ENCODE measurements at places on chromosomes 6 and 20. TPM values are rescaled to one million over a fixed set of nuclear protein-coding genes. Genes with fewer than 3 reads are reported as not detected.

The BEND6 gene
- 0.27 TPM for total RNA-seq

The CPNE5 gene
- total RNA-seq = 0.23 TPM

The PRR18 gene
- total RNA-seq = not detected

The IRF4 gene
- 7.7 TPM for total RNA-seq

The UNC5CL gene
- 0.49 TPM for total RNA-seq

The OR2J3 gene
- not detected for total RNA-seq

The PRSS16 gene
- total RNA-seq = 11.2 TPM

The GRIK2 gene
- 0.49 TPM for total RNA-seq

The ZNF311 gene
- total RNA-seq = 1.4 TPM

The MLIP gene
- 20.6 TPM for total RNA-seq

The LTA gene
- not detected for total RNA-seq

The FERMT1 gene
- 28.4 TPM for total RNA-seq

The FABP7 gene
- total RNA-seq = 56.6 TPM

The NUP153 gene
- 41.4 TPM for total RNA-seq

The C6orf163 gene
- total RNA-seq = 1.9 TPM

The FOXS1 gene
- total RNA-seq = 0.44 TPM

The TNFRSF6B gene
- total RNA-seq = 3.0 TPM

The AVP gene
- total RNA-seq = not detected

The SLC32A1 gene
- total RNA-seq = not detected

The RNF217 gene
- total RNA-seq = 17.2 TPM

The PACRG gene
- total RNA-seq = 3.4 TPM

The SLC4A11 gene
- 4.5 TPM for total RNA-seq

The EBF4 gene
- total RNA-seq = 9.9 TPM

The HLA-DPB1 gene
- total RNA-seq = 73.0 TPM
